SHP77 (cell line): ENCODE measurements at places on chromosomes 13 and 19.

DNA sequence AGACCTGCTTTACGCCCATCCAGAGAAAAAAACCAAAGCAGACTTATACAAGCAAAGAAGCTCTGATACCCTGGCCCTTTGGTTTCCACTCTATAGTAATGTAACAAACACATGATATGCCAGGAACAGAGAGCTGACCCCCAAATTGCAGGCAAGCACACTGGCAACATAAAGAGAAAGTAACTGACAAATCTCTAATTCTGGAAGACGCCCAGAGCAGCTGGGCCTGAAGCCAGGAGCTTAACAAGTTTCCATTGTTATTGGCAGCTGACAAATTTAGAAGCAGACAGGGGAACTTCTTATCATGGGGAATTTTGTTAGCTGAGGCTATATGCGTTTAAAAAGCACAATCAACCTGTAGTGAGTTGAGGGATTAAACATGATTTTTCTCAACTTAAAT lies 158.0 kb downstream of the DLEU7 start:
- DNase-seq = no peak

DNA sequence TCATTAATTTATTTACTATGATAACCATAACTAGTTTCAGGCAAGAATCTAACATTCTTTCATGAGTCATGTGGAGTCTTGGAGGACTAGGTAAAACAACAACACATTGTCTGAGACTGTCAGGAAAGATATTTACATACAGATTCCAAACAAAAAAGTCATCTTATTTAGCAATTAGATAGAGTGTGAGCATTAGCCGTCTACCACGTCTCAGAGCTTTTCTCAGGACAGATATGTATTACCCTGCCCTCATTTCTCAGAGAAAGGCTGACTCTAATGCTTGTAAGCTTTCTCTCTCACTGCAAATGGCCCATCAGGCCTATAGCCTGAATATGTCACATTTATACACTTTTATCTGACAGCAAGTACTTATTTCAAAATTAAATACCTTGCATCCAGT lies 312.1 kb upstream of the PCDH20 start:
- no peak for DNase-seq

DNA sequence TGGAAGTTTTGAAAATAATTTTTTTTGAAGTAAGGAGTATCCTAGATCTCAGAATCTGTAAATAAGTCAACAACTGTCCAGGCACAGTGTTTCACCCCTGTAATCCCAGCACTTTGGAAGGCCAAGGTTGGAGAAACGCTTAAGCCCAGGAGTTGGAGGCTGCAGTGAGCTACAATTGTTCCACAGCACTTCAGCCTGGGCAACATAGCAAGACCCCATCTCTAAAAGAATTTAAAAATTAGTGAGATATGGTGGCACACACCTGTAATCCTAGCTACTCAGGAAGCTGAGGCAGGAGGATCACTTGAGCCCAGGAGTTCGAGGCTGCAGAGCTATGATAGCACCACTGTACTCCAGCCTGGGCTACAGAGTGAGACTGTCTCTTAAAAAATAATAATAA lies 87.2 kb upstream of the ZNF507 start:
- DNase-seq = no peak

DNA sequence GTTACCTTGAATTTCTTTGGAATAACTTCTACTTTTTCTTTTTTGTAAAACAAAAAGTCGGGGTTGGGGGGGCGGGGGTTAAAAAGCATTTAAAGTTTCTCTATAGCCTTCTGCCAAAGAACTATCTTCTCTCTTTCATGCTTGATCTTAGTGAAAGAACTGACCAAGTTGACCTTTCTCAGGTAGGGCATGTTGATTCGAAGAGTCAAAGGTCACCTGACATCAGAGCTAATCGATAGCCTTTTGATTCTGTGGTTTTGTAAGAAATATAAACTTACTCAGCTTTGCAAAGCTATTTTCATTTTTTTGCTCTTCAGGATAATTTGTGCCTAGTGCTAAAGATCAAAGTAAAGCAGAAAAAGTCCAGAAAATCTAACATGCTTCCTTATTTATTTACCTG lies 181.5 kb downstream of the IRS2 start:
- DNase-seq = no peak

DNA sequence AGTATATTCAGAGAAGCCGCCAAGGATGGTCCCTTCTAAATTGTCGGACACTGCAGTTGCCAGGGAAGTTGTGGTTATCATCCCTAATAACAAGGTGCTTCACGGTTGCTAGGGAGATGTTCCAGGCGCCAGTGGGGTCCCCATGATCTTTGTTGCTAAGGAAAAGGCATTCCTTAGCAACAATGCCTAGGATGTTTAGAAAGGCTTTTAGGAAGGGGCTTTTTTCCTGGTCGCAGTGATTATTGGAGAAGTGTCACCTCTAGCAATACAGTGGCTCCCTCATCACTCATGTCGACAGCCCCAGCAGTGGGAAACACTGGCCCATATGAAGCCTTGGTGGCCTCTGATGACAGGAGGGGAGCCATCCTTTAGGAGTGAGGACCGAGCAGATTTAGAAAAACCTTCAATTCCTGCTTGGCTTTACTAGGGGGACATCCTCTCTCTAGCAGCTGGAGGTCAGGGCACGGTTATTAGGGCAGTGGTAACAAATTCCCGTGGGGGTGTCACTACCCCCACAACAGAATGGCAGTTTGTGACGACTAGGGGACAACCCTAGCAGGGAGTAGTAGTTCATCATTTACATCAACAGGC lies 6.4 kb upstream of the TMC4 start:
- no peak for DNase-seq

- no peak for DNase-seq
These were observed 7.9 kb downstream of the GIPC3 start for GRCh38 chr19:3593156-3593555.

GRCh38 chr19:33459222-33460090 lies 62.1 kb downstream of the PEPD start:
- no peak for DNase-seq

DNA sequence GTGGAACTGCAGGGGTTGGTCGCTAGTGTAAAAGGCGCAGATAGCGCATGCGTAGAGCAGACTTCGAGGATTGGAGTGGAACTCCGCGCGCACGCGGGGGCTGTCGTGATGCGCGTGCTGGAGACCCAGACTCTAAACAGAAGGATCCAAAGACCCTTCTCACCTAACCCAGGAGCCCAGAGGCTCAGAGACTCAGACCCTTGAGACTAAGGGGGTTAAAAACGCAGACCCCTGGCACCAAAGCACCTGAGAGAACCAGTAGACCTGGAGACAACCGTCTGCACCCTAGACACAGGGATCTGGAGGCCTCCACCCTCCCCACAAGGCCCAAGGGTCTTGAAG lies 567 bp upstream of the CTU1 start:
- DNase-seq = no peak

DNA sequence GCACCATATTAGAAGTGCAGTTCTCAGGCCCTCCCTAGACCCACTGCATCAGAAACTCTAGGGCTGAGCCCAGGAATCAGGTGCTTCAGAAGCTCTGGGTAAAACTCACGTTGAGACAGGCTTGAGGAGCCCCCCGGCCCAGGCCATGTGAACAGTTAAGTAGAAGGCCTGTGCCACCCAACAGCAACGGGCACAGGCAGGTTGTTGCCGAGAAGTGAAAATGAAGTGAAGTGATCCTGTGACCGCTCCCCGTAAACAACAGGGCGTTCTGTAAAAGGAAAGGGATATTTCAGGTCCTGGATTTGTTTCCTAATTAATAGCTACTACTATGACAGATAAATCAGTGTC lies 128.8 kb downstream of the ATP11A start:
- no peak for DNase-seq

DNA sequence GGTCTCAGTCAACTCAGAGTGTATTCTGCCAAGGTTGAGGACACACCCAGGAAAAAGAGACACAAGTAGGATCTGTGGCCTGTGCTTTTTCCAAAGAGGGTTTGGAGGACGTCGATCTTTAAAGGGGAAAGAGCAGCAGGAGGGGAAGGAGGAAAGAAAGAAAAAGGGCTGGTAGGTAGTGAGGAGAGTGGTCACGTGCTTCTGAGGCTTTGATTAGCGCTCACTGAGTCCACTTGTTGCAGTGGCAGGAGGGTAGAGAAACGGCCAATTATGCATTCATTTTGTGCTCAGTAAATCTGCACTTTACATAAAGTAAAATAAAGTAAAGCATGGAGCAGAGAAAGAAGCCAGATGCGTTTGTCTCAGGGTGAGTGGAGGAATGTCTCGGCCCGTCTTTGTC lies 126.0 kb upstream of the VSTM2B start:
- no peak for DNase-seq

DNA sequence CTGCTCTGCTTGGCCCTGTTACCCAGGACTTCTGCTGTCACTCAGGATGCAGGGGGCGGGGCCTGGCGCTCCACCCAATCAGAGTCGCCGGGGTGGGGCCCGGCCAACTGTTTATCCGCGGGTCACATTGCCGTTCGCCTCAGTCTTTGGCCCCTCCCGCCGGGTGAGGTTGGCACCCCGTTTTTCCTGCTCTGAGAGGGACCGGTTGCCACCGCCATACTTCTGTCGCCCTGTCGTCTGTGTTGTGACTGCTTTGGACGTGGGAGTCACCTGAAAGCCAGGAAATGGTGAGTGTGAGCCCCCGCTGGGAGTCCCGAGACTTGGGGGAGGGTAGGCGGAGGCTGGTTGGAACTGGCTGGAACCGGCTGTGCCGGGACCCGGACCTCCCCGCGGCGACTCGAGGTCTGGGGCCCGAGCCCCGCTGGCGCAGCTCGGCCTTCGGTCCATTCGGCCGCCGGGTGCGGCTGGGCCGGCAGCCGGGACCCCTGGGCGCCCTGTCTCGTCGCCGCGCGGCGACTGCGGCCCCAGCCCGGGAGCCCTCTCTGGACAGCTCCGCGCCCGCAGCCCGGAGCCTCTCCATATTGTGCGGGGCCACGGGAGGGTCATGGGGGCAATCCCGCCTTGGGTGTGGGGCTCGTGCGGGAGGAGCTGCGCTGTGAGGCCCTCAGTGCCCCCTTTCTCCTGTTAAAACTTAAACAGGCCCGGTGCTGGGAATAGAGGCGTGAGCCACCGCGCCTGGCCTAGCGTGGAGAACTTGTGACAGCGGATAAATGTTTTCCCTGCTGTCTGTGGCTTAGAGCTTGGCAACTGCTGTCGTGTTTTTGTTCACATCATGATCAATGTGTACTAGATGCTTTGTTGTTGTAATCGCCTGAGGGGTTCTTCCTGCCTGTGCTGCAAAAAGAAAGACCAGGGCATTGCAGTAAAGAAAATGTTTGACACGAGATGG lies at the start of gene ZNF844:
ZNF844 (plus strand) TSS at position 142 of the 949 bp plus-strand sequence; CDS start at position 285, 143 bp downstream.
- DNase-seq = no peak

DNA sequence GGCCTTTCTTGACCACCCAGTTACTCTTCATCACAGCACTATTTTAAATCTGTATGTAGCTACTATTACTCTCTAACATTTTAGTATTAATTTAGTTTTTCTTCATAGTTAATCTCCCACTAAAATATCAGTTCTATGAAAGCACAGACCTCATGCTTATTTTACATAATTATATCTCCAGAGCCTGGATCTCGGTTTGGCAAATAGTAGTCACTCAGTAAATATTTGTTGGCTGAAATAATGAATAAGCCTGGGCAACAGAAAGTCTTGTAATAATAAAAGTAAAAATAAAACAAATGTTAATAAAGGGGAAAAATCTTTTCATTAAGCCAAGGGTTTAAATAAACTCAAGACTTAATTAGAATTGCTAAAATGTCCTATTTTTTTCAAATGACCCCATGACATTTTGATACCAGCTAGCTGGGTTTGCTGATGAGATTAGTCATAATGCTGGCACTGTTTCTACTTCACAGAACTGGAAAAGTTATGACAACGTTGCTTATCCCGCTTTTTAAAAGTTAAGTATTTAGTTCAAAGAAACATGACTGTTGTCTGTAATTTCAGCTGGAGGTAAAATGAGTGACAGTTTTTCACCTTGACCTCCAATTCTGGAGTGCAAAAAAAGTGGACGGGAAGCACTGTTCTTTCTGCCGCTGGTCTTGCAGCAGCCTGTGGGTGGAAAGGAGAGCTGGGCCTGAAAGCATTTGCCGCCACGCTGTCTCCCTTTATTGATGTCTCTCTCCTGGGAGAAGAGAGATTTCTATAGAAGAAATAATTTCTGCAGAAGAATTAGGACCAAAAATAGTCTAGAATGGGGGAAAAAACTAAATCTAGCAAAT lies 85.2 kb upstream of the SPATA13 start:
- no peak for DNase-seq

- DNase-seq = no peak
These were observed 82.3 kb downstream of the RNASEH2B start for GRCh38 chr13:50991579-50992521.

- no peak for DNase-seq
These were observed 247.3 kb downstream of the GGACT start for GRCh38 chr13:100341327-100341726.

DNA sequence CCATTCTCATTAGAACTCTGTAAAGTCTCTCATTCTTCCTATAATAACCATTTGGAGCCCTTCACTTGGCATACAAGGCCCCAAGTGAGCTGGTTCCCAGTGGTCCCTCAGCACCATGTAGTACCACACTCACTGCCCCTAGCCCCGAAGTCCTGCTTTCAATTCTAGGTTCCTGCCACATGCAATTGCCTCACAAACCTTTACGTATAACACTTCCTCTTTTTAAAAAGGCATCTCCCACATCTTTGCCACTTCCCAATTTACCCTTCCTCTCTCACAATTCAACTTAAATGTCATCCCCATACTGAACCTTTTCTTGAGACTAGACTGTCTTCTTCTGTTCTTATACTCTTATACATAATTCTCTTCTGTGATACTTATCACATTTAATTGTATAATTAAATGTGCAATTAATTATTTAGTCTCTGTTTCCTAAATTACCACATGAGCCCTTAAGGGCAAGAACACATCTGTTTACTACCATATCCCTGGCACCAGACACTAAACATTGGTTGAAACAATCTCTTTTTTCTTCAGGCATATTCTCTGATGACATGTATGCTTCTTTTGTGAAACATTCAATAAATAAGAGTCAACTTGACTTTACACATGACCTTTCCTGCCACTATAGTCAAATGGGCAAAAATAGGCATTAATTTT lies 304.0 kb downstream of the SPRY2 start:
- DNase-seq = no peak

DNA sequence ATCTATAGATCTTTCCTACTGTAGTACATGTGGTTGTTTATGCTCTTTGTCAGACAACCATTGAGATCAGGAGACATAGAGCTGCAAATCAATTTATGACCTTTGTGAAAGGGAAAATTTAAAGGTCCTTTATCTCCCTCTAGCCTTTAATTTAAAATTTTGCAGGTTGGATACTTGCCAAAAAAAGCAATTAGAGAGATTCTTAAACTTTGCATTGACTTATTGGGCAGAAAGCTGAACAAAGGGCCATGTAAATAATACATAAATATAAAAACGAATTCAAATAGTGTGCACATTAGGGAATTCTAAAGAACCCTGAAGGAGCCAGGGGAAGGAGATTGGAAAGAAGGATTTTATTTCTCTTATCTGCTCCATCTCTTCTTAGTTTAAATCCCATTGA lies 22.0 kb upstream of the RB1 start:
- no peak for DNase-seq

DNA sequence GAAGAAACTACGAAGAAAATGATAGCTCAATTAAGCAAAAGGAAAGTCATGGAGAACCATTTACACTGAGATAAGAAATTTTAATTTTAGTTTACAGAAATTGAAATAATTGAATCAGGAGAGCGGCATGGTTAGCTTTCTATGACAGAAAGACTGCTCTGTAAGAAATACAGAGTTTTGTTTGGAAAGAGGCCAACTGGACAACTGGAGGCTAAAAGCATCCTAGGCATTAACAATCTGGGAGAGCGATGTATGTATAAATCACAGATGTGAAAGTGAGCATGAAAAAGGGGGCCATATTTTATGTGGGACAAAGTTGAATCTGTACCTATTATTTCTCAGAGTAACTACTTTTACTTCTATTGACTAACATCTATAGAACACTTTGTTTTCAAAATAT lies 1608.8 kb upstream of the PCDH20 start:
- DNase-seq = no peak
